ENCODE measurements at places on chromosomes 5 and 9.
A peak's percentile ranks its signal among the peaks of the same experiment; 100 is the strongest.

DNA sequence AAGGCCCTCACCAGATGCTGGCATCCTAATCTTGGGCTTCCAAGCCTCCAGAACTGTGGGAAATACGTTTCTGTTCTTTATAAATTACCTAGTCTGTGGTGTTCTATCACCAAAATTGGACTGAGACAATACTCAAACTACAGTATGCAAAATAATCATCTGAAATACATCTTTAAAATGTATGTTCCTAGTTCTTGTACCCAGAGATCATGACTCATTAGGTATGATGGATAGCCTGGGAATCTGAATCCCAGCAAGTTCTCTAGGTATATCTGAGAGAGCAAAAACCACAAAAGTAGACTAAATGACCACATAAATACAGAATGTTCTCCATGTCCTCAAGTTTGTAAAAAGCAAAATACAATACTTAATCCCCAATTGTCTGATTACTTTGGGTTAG lies 166.3 kb downstream of the YIPF5 start:
- DNase-seq = no peak

DNA sequence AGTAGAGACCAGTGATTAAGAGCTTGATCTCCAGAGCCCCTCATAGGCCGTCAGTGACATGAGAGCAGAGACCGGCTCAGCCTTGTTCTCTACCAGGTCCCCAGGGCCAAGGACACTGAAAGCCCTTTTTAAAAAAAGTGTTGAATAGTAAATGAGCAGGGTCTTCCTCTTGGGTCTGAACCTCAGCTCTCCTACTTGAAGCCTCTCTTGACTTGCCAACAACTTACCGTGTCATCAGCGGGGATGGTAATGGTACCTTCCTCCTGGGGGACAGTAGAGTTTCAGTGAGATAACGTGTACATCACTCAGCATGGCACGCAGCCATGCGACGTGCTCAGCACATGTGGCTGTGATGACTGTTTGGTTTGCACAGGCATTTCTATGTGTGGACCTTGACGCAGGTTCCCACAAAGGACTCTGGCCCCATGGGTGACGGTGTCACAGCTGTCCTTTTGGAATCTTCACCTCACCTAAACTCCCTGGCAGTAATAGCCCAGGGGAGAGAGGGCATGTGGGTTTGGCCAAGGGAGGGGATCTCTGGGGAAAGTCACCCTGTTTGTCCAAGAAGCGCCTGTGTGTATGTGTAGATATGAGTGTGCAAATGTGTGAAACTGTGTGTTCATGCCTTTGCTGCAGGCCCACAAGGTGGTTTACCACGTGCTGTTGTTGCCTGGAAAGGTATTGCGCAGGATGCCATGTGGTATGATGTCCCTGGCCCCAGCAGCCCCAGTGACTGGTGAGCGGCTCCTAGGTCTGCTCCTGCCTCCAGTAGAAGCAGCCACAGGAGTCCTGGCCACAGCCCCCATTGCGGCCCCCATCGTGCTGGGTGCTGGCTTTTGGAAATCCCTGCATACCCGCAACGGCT lies 18.7 kb downstream of the ERGIC1 start:
- DNase-seq = no peak

DNA sequence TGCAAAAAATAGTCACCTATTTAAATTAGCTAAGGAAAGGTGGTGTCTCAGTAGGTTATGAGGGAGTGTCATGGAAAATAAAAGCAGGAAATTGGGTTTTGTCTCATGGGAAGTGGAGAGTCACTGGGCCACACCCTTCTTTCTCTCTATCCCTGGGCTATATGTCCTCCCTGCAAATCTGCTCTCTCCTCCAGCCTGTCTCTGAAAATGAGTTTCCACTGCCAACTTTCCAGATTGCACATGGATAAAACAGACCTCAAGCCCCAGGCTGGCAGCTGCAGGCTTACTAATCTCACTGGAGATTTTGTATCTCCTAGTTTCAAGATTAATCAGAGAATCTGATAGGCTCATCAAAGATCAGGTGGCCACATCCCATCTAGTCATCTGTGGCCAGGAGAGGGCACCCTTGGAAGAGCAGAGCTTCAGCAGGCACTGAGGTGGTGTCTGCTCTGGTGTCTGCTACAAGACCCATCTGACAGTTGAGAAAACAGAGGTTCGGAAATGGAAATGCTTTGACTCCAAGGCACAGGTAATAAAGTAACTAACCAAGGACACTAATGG lies 178.9 kb downstream of the MSX2 start:
- DNase-seq = no peak

DNA sequence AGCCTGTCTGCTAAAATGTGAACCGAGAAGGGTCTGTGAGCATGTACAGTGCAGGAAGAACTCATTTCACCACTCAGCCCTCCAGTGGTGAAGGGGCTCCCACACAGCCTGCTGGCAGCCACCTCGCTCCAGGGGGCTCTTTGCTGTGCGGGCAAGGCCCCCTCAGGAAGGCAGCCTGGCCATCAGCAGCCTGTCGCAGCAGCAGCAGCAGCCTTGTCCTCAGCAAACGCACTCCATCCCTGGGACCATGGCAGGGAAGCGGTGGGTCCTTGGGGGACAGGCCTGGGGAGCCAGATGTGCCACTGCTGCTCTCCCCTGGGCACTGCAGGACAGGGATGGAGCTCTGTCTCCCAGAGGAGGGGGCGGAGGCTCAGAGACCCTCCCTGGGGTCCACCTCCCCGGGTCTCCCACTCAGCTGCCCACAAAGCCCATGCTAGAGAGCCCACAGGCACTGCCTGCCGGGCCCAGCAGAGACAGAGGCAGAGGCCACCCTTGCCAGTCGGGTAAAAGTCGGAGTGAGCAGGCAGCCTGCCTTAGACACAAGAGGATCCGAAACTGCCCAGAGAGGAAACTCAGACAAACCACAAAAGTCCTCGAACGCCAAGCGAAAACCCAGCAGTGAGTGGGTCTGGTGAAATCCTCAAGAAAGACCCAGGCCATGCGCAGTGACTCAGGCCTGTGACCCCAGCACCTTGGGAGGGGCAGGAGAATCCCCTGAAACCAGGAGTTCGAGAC lies 8.0 kb downstream of the BRD3 start:
- DNase-seq = no peak

DNA sequence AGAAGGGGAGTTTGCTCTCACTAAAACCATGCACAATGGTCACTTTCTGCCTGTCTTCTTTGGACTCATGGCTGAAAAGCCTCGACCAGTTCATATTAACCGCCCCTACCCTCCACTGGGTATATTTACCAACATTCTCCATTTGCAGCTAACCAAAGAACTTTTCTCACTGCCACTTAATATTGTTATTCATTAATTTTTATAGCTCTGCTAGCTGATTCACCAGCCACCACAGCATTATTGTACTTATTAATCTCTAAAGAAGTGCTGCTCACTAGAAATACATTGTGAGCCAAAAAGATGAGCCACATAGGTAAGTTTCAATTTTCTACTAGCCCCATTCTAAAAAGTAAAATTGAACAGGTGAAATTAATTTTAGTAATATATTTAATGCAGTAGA lies 33.4 kb upstream of the SMIM32 start:
- DNase-seq = peak; percentile 72

DNA sequence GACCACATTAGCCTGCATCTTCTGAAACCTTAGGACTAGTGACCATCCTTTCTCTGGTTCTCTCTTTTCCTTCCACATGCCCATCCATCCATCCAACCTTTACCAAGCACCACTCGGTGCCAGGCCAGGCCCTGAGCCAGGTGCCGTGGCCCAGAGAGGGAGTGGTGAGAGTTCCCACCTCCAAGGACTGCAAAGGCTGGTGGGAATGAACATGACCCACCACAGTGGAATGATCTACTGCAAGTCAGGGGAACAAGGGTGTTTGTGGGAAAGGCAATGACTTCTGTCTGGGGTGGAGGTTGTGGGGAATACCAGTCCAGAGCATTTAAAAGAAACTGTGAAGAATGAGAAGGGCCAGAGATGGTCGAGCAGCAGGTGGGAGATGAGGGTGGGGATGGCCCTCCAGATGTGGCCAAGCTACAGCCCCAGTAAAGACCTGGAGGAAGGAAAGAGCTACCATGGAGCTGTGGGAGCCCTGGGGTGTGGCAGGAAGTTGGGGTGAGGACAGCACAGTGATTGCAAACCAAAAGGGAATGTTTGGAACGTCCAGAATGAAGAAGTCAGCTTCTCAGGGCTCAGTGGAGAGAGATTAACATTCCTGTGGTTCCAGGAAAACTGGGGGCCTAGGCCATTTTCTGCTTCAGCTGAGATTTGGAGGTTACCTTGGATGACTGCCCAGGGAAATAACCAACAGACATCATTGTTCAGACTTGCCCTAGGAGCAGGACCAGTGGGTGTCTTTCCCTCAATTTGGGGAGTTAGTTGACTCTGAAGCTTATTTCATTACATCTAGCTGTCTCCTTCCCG lies 30.7 kb upstream of the CORO2A start:
- peak; percentile 98 for DNase-seq

DNA sequence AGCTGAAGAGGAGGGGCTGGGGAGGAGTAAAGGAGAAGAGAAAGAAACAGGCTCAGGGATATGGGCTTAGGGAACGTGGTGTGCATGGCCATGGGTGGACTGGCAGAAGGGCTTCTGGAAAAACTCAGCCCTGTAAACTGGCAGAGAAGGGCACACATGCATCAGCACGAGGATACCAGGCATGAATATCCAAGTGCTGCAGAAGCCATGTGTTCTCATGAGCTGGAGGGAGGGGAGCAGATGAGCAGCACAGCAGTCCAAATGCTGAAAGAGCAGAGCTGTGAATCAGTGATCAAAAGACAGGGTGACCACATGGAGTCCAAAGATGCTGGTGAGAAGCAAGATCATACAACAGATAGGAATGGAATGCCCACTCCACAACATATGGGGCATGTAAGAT lies 72.3 kb downstream of the SEMA5A start:
- DNase-seq = no peak

DNA sequence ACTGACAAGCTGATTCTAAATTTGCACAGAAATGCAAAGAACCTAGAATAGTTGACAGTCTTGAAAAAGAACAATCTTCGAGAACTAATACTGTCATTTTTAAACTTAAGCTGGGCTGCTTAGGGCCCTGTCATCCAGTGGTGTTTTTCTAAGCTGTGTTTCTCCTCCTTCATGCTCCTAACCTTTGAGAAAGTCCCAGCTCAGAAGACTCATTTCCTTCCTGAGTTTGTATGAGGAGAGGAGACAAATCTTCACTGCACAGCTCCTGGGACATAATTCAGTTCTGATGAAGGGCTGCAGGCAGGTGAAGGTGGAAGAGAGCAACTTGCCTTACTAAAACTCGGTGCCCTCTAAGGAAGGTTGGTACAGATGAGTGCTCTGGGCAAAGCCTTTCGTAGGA lies 109.5 kb upstream of the ANKRD55 start:
- no peak for DNase-seq

- no peak for DNase-seq
Measured at GRCh38 chr5:139410121-139410992, 6.5 kb upstream of the SPATA24 start.

- DNase-seq = peak; percentile 72
Measured at GRCh38 chr9:94805585-94805984, 79.1 kb downstream of the AOPEP start.

All from kidney tubule cell (primary cell).